ENCODE measurements at places on chromosomes 16 and 17.

DNA sequence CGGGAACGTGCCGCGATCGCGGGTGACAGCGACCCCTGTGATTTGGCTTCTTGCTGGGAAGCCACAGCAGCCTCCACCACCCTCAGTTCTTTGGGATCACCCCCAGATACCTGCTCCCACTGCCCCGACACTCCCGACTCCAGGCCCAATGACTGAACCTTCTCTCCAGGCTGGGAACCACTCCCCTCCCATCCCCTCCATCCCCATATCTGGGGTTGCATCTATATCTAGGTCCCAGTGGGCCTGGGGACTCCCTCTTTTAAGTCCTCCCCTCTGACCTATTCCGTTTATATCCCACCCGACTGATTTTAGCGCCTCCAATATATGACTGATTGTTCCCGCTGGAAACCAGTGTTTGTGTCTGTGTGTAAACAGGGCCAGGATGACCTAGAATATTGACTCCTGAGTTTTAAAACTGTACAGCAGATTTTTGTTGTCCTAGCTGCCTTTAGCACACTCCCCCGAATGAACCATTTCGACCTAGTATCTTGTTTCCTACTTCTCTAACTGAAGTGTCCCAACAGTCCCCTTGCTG is 667 bp downstream of the PSMD3 start:
- DNase-seq: peak; percentile 26

- DNase-seq: peak; percentile 82
These were observed 5.6 kb upstream of the HSBP1 start for GRCh38 chr16:83802135-83802534.

- no peak for DNase-seq
These were observed 528 bp downstream of the HAGHL start for GRCh38 chr16:727291-727977.

DNA sequence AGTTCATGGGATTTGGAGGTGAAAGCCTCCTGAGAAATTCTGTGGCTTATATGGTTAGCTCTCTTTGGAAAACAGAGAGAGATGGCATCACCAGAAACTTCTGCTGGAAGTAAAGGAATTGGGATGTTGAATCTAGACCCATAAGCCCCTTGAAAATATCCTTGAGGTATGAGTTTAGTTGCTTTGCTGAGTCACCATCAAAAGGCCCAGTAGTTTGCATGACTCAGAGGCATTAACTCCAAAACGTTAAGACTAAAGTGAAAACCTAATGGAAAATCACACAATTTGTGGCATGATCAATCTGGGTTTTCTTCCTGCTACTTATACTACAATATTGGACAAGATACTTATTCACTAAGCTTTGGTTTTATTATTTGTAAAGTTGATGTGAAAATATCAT is 349.2 kb upstream of the SALL1 start:
- DNase-seq: peak; percentile 13

GRCh38 chr17:76246080-76247066 is 6.1 kb upstream of the RNF157 start:
- no peak for DNase-seq

DNA sequence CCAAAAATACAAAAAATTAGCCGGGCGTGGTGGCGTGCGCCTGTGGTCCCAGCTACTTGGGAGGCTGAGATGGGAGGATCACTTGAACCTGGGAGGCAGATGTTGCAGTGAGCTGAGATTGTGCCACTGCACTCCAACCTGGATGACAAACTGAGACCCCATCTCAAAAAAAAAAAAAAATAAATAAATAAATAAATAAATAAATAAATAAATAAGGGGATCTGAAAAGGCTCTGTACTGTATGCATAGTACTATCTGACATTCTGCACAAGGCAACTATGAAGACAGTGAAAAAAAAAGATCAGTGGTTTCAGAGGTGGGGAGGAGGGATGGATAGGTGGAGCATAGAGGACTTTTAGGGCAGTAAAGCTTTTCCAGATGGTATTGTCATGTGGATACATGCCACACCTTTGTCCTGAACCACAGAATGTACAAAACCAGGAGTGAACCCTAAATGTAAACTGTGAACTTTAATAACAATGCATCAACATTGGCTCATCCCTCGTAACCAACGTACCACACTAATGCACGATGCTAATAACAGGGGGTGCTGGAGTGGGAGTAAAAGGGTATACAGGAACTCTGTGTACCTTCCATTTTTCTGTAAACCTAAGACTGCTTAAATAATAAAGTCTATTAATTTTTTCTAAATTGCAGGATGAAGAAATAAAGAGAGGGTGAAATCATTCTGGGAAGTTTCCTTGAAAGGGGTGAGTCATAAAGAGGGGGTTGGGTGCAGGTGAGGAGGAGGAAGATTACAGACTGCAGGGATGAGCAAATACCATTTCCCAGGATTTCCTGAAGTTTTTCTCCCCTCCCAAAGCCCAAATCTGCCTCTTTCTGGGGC is 155.8 kb upstream of the SDK2 start:
- no peak for DNase-seq

DNA sequence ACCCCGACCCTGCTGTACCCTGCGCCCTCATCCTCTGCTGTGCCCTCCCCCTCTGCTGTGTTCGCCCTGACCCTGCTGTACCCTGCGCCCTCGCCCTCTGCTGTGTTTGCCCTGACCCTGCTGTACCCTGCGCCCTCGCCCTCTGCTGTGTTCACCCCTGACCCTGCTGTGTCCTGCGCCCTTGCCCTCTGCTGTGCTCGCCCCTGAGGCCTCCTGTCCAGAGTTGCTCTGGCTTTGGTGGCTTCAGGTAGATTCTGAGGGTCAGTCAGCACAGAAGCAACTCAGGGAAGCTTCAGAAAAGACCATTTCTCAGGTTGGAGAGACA is 11.5 kb downstream of the ZNF276 start:
- DNase-seq: no peak

DNA sequence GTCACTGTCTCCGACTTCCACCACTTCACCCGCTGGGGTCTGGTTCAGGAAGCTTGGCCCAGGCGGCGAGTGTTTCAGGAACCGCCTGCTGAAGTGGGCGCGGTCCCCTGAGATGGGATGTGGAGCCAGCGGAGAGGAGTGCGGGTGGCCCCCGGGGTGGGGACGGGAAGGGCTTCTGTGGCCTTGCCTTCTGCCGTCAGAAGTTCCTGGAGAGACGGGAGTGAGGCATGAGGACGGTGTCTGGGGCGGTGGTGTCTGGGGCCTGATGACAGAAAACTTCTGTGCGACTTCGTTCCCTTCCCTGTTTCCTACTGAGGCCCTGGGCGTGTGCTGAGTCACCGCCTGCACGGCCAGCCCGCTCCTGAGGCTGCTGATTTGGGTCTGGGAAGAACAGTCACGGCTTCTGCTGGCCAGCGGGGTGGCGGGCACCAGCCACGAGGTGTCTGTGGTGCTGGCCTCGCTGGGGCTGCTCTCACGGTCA is 12.3 kb upstream of the NLRC3 start:
- DNase-seq: no peak

DNA sequence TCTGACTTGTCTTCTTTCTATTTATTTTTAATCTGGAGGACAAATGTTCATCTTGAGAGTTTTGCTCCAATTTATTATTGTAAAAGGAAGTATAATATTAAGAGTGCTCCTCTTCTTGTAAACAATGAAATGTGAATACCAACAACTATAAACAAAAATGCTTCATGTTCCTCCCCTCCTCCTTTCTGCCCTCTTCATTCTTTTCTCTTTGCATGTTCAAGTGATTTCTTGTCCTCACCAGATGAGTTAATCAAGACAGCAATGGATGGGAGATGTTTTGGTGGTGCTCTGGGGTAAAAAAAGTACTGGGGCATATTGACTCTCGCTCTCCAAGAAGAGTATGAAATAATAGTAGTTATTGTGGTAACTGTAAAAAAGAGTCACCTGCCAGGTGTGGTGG is 24.3 kb downstream of the ITGB3 start:
- DNase-seq: no peak

DNA sequence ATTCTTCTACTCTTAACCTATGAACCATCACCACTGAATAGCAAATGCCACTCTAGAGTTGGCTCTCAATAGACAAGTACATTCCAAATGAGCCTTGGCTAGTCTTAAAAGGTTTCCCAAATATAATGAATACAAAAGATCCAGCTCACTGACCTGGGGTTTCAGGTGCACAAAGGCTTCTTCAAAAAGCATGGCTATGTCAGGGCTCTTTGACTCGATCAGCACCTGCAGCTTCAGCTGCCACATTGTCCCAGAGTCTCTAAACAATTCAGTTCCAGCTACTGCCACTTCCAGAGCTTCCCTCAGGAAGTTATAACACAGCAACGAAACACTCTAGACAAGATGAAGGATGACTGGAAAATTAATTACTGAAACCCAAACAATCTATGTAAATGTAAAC is 16.0 kb upstream of the COPRS start:
- no peak for DNase-seq

DNA sequence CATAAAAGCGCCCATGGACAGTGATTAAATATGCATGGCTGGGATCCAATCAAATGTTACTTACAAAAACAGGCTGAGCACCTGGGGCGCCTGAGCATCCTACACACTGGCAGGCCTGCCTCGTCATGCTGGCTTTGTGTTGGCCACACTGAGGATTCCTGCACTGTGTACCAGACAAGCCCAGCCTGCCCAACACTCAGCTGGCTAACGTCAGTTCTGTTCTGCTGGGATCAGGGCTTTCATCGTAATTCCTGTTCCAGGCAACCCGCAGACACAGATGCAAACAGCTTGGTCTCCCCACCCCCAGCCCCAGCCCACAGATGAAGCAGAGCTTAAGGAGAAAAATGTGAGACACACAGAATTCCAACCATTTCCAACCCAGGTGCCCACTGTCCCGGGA is 30.7 kb downstream of the PIMREG start:
- no peak for DNase-seq

DNA sequence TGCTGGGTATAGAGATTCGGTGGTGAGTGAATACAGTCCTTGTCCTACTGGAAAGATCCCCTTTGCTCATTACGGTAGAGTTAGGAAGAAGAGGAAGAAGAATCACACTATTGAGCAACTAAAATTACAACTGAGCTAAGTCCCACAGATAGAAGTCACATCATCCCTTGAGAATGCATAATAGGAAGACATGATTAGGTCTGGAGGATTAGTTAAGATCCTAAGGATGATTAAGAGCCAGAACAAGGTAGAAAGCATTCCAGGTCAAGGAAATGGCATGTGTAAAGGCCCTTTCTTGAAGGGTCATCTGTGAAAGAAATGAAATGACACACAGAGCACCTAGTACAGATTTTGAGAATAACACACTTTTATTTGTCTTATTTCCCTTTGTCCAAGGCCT is 503.5 kb downstream of the HAPSTR1 start:
- no peak for DNase-seq

- DNase-seq: peak; percentile 42
These were observed 587 bp downstream of the MMP2 start for GRCh38 chr16:55479430-55480140.

- no peak for DNase-seq
These were observed 34.9 kb upstream of the ZNF469 start for GRCh38 chr16:88347656-88348376.

DNA sequence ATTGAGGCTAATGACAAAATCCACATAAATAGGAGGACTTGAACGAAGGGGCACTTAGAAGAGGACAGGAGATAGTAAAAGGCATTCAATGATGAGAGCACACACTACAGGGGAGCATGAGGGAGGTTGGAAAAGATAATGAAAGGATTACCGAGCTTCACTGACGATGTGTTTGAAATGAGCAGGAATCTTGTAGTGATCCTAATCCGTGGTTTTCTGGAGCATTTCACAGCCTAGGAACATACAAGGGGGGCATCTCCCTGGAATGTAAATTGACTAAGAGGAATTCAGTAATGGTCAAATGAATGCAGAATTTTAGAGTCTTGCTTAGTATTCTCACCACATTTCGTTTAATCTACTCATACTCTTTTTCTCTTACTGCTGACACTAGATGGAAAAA is 5.2 kb downstream of the ATMIN start:
- no peak for DNase-seq

Measured in AG08396 (cell line).